Germinal center (tissue), 1 donor: ENCODE measurements at places on chromosomes 13 and 19.
A peak's percentile ranks its signal among the peaks of the same experiment; 100 is the strongest.

DNA sequence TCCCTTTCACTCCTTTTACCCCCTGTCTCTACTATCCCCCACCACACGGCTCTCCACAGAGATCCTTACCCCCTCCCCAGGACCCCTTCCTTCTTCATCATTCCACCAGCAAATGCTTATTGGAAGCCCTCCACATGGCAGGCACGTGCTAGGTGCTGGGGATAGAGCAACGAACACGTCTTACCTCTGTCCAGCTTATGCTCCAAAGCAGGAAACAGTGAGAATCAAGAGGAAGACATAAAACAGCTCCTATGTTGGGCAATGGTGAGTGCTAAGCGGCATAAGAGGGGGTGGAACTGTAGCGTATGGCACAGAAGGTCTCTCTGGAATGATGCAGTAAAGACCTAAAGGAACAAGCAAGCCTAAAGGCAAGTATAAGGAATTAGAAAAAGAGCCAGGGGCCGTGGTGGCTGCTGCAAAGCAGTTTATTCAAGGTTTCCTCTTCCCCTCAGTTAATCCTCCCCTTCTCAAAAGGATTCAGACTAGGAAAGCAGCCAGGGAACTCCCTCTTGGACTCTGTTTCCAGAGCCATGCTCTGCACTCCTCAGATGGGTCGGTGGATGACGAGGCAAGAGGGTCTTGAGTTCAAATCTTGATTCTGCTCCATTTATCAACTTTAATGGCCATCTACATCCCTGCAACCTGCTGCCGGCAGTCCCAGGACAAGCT, 289.4 kb downstream of the FOXO1 start:
- DNase-seq = no peak

DNA sequence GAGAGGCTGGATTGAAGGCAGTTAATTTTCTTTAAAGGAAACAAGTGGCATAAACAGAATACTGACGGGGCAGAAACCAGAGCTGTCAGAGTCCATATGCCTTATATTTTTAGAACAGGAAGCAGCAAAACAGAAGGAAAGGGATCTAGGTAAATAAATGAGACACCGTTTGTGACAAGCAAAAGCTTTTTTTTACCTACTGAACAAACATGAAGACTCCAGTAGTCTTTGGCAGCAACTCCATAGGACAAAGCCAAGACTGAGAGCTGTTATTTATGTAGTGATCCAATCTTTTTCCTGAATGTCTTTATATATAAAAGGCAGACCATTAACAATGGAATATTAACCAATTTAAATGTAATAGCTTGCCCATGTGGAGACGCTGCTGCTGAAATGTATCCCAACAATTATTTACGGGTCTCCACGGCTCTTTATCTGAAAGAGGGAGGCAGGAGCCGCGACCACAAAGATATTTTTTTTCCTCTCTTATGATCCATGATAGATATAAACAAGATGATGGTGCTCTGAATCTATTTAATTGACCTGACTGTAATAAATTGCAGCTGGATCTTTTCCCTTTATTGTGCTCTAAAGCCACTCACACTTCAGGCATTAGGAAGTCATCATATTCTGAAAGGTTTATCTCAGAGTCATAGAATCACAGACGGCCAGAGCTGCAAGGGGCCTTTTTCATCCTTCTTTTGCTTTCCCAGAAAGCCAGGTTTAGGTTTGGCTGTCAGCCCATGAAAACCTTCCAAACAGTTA, 687.8 kb downstream of the EFNB2 start:
- DNase-seq = no peak

DNA sequence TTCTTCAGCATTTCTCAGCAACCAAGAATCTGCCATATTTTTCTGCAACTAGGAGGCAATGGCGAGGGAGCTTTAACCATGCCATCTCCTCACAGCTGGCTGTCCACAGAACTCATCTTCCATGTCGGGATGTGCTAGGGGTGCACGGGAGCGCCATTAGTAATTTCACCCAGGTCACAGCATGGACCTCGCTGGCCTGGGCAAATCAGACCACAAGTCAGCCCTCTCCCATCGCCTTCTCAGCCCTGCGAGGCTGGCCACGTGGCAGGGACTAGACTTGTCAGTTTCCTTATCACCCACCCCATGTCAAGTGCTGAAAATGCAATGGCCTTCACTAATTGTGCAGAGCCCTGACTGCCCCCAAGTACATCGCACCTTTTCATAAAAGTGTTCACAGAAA, 15.7 kb downstream of the COL4A1 start:
- no peak for DNase-seq

- no peak for DNase-seq
These were observed 347 bp upstream of the TJP3 start for GRCh38 chr19:3707868-3708206.

- DNase-seq = no peak
These were observed 1218.8 kb upstream of the ATXN8OS start for GRCh38 chr13:68888832-68889231.

DNA sequence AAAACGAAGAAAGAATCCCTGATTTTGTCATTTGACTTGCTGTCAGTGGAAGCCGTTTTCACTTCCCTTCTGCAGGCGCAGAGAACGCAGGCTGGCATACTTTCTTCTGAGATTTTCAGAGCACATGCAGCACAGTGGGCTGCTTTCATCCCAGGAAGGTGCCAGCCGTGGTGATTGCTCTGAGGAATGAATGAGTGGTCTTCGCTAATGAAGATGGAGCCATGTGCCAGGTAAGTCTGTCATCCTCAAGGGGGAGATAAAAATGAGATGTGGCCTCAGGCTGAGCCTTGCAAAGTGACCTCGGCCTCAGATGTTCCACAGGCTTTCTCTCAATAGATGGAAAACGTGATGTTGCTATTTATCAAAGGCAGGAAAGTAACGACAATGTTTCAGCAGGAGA, 94.6 kb upstream of the FARP1 start:
- DNase-seq = no peak

DNA sequence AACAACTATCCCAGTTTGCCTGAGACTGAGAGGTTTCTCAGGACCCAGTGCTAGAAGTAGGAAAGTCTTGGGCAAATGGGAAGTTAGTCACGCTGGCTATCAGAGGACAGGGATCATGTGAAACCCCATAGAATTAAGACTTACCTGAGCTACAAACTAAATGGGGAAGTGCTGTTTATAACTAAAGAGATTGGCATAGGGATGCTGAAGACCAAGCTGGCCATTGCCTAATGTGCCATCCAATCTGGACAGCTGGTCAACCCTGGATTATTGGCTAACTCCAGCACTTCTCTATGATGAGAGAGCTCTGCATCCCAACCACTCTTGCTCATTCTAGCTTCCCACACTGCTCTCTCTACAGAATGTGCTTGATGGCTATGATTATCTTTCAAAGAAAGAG, 216.1 kb downstream of the TDRD3 start:
- DNase-seq = no peak

GRCh38 chr13:102772042-102772425, 1.6 kb downstream of the TEX30 start:
- DNase-seq = no peak

DNA sequence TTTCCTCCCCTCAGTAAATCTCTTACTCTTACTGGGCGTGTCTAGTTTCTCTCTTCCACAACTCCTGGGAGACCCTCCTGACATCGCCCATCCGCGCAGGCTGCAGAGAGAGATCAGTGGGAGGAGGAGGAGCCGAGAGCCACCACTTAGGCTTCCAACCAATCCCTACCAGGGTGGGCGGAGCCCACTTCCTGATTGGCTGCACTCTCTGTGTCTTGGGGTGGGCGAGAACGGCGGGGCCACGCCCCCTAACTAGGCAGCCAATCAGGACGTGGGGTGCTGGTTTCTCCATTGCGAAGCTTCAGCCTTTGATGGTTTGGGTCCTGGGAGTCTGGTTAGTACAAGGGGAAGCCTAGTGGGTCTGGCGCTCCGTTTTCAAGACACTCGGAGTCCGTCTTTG, at the start of gene PMIS2:
Gene PMIS2 (plus strand): TSS at position 326 of the 400 bp plus-strand sequence. CDS start 87 bp downstream, outside the sequence.
- peak; percentile 40 for DNase-seq

DNA sequence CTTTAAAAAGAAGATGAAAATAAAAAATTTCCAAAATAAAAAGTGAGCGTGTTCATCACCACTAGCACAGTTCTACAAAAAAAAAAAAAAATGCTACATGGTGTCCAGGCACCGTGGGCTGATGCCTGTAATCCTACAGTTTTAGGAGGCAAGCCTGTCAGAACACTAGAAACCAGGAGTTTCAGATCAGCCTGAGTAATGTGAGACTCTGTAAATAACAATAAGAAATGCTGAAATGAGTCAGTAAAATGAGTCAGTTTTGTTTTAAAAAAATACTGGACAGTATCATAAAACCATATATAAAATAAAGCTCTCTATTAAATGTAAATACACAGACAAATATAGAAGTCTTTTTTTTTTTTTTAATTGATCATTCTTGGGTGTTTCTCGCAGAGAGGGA, 30.0 kb downstream of the ZNF91 start:
- no peak for DNase-seq

GRCh38 chr13:28557725-28558520, 63.0 kb upstream of the FLT1 start:
- DNase-seq = no peak

DNA sequence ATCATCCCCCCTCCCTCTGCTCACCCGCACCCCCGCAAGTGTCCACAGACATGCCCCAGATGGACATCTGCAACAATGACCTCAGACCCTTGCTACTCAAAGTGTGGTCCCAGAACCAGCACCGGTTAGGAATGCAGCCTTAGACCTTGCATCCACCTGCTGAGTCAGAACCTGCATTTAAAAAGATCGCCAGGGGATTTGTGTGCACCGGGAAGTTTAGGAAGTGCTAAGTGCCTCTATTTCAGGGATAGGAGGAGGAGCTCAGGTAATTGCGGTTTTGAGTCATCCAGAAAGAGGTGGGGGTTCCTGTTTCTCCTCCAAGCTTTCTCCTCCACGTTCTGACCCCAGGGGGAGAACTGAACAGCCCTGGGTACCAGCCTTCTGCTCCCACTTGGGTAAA, 46.2 kb downstream of the CACNA1A start:
- DNase-seq = no peak

DNA sequence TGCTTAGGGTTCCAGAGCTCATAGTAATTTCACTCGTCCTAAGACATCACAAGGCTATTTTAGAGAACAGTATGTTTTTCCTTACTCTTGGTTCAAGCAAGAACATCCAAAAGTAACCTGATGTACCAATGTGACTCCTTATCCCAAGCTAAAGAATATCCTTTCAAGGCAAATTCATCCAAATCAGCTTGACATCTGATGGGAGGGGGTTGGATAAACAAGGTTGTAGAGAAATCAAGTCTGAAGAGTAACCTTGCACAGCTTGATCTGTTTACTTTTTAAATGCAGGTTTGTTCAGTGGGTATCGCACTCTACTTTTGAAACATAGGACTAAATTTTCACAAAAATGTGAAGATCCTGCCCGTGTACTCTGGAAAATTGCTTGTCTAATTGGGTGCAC, 201.2 kb downstream of the GGACT start:
- DNase-seq = no peak

GRCh38 chr13:84137292-84137691, 255.0 kb upstream of the SLITRK1 start:
- no peak for DNase-seq

DNA sequence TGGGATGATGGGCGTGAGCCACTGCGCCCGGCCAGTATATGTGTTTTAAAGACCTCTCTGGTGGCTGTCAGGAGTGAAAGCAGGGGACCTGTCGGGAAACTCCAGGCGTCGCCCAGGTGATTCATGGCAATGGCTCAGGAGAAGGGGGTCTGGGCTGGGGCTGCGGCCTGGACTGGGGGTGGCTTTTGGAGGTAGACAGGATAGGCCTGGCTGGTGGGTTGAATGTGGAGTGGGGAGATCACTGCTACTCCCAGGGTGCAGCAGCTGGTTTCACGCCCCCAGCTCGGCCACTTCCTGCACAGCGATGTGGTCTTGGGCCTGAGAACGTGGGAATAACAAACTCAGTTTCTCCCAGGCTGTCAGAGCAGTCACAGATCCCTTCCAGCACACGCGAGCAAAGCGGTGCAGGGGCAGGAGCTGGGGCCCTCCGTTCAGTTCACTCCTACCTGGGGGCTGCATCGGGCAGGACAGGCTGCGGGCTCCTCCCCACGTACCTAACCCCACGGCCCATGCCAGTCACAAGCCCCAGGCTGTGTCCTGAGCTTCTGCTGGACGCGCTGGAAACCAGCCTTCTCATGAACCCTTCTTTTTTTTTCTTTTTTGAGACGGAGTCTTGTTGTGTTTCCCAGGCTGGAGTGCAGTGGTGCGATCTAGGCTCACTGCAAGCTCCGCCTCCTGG, 18.9 kb downstream of the KDM4B start:
- DNase-seq = no peak

DNA sequence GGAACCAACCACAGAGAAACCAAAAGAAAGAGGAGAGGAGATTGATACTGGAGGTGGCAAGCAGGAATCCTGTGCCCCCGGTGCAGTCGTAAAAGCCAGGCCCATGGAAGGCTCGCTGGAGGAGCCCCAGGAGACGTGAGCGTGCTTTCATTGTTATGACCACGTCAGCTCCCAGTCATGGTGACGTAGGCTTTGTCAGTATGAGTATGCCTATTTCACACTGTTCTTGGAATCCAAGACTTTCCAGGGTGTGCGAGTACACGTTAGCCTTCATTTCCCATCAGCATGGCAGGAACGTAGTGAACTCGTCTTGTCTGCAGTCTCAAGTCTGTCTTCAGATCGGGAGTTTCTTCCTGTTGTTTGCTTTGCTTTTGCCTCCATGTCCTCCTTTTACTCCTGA, 15.4 kb upstream of the CHAMP1 start:
- DNase-seq = no peak

DNA sequence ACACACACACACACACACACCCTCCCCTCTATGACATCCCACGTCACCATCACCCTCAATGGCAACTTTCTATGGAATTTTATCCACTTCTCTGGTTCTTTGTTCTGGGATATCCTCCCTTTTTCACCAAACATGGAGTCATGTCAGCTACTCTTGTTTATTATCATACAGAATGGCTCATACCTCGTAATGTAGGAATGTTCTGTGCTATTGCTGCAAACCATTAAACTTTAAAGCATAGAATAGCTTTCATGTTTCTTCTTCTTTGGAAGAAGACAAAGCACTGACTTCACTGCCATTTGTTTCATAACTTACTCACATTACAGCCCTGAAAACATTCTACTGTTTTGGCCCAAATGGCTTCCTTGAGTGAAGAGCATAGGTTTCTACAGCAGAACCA, 163.4 kb downstream of the FOXO1 start:
- DNase-seq = no peak

GRCh38 chr19:34120846-34121639, 51.3 kb upstream of the LSM14A start:
- peak; percentile 59 for DNase-seq

- no peak for DNase-seq
These were observed 720.7 kb downstream of the DIAPH3 start for GRCh38 chr13:59442944-59443486.
